ENCODE measurements at places on chromosomes 12 and 14. TPM values are rescaled to one million over a fixed set of nuclear protein-coding genes. Genes with fewer than 3 reads are reported as not detected.

DNA sequence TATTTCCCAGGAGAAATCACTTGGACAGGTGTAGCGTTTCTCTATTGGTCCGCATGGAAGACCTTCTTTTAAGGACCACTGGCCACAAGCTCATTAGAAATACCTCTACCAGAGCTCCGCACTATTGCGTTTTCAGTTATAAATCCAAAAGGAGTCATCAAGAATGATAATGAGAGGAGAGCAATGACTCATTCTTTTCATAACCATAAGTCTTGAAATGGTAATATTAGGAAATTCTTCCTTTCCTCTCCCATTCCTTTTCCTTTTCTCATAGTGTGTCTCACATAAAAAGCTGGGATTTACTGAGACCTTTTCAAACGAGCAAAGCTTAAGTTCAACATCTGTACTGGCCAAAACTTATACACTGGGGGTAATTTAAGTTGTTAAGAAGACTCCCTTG is 215.7 kb downstream of the CPNE8 start:
- DNase-seq: no peak

- no peak for DNase-seq
Observed at GRCh38 chr14:105865904-105866840, 339.8 kb downstream of the TMEM121 start.

- peak; percentile 43 for DNase-seq
Observed at GRCh38 chr14:101442451-101442850, 118.8 kb upstream of the DIO3 start.

- no peak for DNase-seq
Observed at GRCh38 chr12:128818065-128819022, 5.4 kb downstream of the SLC15A4 start.

- no peak for DNase-seq
Observed at GRCh38 chr12:66885115-66885875, 206.4 kb upstream of the GRIP1 start.

DNA sequence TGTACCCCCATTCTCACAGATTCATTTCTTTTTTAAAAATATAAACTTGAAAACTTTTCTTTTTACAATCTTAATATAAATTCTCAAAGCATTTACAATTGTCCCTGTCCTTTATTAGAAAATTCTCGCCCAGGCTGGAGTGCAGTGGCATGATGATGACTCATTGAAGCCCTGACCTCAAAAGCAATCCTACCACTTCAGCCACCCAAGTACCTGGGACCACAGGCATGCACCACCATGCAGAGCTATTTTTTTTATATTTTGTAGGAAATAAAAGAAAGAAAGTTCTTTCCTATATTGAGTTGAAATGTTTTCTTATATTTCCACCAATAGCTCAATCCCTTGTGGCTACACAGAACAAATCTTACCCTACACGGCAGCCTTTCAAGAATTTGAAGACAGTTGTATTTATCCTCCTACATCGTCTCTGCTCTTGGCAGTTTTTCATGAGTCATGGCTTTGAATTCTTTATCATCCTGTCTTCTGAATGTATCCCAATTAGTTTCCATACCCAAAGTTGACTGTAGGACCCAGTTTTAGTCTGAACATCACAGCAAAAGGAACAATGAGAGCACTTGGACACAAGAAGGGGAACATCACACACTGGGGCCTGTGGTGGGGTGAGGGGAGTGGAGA is 52.4 kb downstream of the SYT1 start:
- no peak for DNase-seq

DNA sequence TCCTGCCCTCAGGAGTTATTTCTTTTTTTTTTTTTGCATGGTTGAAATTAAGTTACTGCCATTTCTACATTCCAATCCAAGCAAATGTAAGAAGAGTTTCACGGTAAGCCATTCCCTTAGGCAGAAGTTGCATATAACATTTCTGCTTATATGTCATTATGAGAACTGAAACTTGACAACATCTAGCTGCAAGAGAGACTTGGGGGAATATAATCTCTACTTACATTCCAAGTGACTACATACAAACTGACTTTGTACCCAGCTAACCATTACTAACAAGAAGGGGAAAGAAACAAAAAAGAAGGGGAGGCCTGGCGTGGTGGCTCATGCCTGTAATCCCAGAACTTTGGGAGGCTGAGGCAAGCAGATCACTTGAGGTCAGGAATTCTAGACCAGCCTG is 7.3 kb upstream of the RESF1 start:
- DNase-seq: no peak

KRT1 gene
- total RNA-seq: 0.25 TPM

LALBA gene
- not detected for total RNA-seq

DNA sequence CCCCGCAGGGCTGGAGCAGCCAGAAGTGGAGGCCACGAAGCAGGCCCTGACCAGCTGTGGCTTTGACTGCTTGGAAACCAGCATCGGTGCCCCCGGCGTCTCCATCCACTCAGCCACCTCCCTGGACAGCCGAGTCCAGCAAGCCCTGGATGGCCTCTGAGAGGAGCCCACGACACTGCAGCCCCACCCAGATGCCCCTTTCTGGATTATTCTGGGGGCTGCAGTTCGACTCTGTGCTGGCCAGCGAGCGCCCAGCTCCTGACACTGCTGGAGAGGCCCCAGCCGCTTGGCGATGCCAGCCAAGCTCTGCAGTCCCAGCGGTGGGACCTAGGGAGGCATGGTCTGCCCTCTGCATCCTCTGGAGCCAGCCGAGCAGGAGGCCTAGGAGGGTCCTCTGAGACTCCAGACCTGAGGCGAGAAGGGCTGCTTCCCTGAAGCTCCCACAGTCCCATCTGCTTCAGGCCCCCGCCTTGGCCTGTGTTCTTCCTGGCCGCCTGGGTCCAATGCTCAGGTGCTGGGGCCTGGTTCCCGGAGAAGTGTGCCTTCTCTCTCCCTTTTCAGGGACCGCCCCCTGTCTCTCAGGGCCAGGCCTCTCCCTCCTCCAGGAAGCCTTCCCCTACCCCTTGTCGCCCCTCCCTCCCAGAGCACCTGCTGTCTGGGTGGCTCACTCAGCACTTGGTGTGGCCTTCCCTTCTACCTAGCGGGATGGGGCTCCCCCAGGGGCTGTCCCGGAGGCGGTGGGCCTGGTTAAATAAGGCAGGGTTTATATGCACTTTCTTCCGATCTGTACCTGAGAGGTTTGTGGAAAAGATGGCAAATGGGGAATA is 23.0 kb downstream of the MVK start:
- no peak for DNase-seq

GPR162 gene
- total RNA-seq: not detected

GRCh38 chr12:56300644-56301464 is 724 bp upstream of the CS start:
- DNase-seq: no peak

- no peak for DNase-seq
Observed at GRCh38 chr12:52845946-52846345, 2.8 kb downstream of the KRT78 start.

CLEC12A gene
- total RNA-seq: not detected

- DNase-seq: no peak
Observed at GRCh38 chr12:56223571-56224101, 506 bp upstream of the NABP2 start.

GRCh38 chr12:79514730-79515529 is 175.8 kb downstream of the PAWR start:
- DNase-seq: no peak

A2ML1 gene
- total RNA-seq: not detected

DNA sequence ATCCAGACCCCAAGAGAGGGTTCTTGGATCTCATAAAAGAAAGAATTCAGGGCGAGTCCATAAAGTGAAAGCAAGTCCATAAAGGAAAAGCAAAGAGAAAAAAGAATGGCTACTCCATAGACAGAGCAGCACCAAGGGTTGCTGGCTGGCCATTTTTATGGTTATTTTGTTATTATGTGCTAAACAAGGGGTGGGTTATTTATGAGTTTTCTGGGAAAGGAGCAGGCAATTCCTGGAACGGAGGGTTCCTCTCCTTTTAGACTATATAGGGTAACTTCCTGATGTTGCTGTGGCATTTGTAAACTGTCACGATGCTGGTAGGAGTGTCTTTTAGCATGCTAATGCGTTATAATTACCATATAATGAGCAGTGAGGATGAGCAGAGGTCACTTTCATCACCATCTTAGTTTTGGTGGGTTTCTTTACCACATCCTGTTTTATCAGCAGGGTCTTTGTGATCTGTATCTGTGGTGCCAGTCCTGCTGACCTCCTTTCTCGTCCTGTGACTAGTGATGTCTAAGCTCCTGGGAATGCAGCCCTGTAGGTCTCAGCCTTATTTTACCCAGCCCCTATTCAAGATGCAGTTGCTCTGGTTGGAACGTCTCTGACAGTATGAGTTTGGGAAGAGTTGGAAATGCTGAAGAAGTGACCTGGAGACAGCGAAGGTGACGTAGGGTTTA is 100.5 kb downstream of the ZNF664 start:
- no peak for DNase-seq

DNA sequence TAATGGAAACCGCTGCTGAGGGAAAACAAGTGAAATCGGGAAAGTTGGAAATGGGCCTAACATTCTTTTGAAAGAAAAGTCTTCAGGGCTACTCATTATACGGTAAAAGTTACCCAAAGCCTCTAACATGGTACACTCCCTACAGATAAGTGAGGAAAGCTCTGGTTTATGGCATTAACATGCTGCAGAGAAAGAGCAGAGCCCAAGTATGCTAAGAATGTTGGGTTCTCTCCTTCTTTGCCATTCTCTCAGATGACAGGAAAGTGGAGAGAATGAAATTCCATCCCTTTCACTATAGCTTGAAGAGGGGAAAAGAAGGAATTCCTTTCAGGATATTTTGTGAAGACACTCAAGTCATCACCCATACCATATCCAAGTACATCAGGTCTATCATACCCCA is 348.0 kb downstream of the SEC23A start:
- no peak for DNase-seq

RCOR1 gene
- total RNA-seq: 34.4 TPM

TBX5 gene
- not detected for total RNA-seq

- no peak for DNase-seq
Observed at GRCh38 chr14:75277815-75278421, 710 bp upstream of the FOS start.

DNA sequence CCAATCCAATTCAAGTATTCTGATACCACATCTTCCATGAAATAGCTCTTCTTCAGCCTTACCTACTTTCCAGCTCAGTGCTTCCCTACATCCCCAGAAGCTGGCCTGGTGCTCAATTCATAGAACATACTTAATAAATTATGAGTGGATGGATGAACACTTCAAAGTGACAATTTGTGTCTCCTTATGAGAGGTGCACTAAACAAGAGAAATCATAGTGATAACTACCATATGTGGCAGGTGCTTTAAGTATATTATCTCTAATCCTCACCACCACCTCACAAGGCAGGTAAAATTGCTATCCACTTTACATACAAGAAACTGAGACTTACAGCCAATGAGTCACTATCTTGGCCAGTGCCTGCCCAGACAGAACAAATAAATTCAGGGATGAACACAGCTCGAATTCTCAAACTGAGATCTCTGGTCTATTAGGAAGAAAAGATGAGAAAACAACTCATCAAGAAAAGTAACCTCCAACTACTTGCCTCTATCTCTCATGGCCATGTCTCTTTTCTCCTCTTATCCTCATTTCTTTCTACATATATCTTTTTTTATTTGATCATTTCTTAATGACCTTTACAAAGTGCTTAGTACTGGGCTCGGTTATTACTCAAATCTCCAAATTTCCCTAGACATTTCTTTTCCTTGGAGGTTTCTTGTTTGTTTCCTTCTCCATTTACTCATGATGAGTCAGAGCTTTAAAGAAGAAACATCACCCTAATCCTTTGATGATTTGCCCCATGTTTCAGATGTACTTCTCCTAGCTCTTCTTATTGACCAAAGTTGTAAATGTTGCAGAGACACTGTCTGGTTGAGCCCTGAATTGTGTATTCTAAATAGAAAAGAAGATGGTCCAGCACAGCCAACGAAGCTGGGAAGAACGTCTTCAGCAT is 161.5 kb downstream of the RPS29 start:
- no peak for DNase-seq

CLEC2D gene
- 188 TPM for total RNA-seq

DNA sequence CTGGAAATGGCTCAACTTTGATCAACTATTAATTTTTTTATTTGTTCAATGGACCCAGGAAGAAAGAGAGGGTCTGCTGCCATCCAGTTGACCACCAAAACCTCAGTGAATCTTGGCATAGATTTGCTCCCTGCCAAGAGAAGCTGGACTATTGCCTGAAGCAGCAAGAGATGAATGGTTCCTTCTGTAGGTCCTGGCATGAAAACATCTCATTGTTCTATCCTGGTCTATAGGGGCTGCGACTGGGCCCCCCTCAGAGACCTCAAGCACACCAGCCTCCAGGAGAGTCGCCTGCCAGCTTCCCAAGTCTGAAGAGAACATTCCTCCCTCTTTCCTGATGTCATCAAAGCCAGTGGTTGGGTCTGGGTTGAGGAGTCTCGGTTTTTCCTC is 204.9 kb downstream of the TMX1 start:
- no peak for DNase-seq

- DNase-seq: no peak
Observed at GRCh38 chr12:25958428-25959070, at the start of gene RASSF8. Gene RASSF8, plus strand, starts transcription at chr12:25958682. Its CDS starts 96,662 bp downstream, at chr12:26055344.

DNA sequence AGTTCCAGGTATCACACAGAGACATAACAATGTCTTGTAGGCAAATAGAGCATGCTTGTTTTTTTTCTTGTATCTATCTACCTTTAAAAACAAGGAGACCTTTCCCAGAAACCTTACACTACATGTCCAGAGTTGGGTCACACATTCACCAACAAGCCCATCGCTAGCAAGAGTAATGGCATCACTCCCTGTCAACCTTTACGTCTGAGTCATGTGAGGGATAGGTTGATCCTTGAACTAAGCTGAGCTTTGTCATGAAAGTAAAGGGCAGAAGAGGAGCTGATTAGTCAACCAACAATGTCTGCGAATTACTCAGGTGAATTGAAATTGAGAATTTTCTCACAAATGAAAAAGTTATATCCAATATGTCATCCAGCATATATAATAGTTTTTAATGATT is 219.4 kb downstream of the CNTN1 start:
- DNase-seq: no peak

LRTM2 gene
- not detected for total RNA-seq

SLC39A2 gene
- 0.33 TPM for total RNA-seq

- no peak for DNase-seq
Observed at GRCh38 chr14:105161309-105161708, 7.3 kb downstream of the JAG2 start.

DNA sequence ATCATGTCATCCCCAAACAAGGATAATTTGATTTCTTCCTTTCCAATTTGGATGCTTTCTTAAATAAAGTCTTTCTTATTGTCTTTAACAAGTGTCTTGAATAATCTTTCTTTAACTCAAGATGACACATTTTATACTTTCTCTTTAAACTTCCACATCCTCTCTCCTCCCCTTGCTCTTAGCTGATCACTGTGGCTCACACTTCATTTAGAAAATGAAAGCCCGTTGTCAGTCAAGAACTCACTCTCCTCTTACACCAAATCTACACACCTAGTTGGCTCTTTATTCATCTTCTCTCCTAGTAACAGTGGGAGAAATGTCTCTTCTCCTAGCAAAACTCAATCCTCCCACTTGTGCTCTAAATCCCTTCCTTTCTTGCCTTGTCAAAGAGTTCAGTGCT is 10.4 kb upstream of the RMST start:
- DNase-seq: no peak

All from CD8-positive, alpha-beta T cell (primary cell).